ENCODE measurements at places on chromosomes 6 and 20.

DNA sequence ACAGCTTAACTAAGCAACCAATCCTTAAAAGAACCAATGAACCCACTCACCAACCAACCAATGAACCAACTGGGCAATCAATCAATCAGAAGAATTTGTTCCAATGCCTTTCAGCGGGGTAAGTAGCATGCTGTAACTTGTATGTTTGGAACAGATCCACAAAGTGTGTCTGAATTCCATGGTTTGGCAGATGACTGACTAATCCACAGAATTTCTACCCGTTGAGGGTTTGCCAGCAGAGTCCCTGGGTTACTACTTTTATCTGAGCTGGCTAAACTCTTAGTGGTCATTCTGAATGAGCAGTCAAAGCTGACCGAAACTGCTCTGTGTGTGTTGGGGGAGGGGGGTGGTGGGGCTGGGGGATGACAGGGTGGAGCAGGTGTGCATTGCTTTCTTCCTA is 125.0 kb upstream of the JAG1 start:
- no peak for DNase-seq

DNA sequence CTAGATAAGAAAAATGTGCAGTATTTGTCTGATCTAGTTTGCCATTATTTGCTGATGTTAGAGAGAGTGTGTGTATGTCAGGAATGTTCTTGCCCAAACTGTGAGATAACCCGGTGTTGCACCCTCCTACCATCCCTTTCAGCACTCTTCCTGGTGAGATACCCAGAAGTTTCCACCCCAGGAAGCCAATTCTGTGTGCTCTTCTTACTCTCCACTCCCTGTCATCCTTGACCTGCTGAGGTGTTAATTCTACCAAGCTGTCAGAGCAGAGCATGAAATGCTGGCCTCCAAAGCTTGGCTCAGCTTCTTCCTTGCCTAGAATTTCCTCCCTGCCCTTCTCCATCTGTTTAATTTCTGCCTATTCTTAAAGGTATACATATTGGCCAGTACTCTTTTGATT is 237.3 kb upstream of the CNR1 start:
- DNase-seq: no peak

DNA sequence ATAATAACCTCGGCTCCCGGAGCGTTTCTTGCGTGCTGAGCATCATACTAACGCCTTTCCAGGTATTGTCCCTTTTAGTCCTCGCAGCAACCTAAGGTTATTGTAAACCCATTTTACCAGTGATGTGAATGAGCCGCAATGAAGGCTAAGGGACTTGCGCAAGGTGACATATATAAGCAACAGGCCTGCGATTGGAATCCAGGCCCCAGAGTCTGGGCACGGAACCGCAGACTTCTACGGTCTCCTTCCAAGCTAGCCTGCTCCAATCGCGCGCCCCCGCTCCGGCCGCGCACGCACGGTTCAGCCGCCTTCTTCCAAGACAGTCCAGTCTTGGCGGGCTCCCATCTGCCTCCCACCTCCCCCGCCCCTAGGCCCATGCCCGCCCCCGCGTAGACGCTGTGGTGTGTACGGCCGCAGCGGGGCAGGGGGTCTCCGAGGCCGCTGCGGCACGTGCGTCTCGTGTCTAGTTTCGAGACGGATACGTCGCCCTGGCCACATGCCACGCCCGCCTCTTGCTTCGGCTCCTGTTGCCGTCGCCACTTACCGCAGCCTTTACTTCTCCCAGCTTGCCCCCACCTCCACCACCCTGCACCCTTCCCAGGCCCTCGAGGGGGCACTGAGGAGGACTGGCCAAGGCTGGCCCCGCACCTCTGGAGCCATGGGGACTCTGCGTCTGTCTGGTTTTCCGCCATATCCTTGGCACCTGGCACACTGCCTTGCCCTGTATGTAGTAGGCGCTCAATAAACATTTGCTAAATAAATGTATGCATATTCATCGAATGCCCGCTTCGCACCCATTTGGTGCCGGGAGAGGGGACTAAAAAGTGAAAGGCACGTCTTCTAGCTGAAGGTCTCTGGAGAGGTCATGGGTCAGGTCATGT is 855 bp upstream of the GFOD1 start:
- DNase-seq: no peak

DNA sequence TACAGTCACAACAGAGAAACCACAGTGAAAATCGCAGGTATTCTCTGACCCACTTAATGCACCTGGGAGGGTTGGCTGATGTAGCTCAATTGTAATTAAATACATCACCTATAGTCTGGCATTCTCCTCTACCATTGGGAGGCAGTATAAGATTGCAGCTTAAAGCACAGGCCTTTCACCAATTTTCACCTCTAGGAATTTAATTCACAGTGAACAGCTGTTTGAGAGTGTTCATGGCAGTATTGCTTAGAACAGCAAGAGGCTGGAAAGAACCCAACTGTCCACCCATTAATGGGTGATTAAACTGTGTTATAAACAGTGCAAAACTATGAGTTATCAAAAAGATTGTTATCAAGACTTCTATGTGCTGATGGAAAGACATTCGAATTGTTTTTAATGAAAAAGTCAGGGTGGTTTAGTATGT is 2.0 kb downstream of the EDEM2 start:
- DNase-seq: peak; percentile 1

DNA sequence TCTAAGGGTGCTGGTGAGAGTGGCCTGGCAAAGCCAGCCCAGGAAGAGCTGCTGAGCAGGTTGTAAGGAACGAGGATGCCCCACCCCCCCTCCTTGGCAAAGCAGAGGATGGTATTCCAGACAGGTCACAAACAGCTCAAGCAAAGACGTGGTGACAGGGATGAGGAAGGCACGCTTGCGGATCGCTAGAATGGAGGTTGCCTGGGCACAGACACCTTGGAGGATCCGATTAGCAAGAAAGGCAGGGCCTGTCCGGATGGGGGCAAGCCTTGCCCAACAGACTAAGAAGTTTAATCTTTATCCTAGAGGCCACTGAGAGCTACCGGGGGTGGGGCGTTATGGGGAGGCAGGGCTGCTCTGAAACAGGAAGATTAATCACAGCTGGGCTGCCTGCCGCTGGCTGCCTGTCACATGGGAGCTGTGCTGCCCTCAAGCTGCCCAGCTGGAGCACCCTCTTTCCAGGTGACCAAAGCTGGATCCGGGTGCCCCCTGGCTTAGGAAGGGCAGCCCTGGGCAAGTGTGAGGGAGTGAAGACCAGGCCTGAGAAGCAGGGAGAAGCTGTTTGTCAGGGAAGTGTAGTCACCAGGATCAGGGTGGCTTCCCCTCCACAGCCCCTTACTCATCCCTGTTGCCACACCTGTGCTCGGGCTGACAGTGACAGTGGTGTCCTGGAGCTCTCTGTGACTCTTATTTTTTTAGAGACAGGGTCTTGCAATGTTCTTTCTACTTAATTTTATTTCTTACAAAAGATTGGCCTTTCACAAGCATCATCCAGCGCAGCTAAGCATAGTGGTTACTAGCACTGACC is 9.1 kb upstream of the MAPK13 start:
- DNase-seq: peak; percentile 56

GRCh38 chr6:89298680-89299465 is 16.2 kb downstream of the GABRR2 start:
- no peak for DNase-seq

GRCh38 chr6:151661928-151662327 is 145.6 kb upstream of the ESR1 start:
- DNase-seq: no peak

- no peak for DNase-seq
These were observed 105.5 kb downstream of the DLL1 start for GRCh38 chr6:170185175-170185978.

GRCh38 chr6:56279331-56280080 is 32.1 kb upstream of the COL21A1 start:
- DNase-seq: no peak

- DNase-seq: no peak
These were observed 59.6 kb downstream of the TIAM2 start for GRCh38 chr6:155054491-155055250.

- DNase-seq: no peak
These were observed 8.0 kb downstream of the TRIM10 start for GRCh38 chr6:30152910-30153610.

GRCh38 chr6:21306546-21306945 is 287.0 kb upstream of the SOX4 start:
- no peak for DNase-seq

GRCh38 chr6:12058172-12058961 is 46.3 kb downstream of the HIVEP1 start:
- no peak for DNase-seq

DNA sequence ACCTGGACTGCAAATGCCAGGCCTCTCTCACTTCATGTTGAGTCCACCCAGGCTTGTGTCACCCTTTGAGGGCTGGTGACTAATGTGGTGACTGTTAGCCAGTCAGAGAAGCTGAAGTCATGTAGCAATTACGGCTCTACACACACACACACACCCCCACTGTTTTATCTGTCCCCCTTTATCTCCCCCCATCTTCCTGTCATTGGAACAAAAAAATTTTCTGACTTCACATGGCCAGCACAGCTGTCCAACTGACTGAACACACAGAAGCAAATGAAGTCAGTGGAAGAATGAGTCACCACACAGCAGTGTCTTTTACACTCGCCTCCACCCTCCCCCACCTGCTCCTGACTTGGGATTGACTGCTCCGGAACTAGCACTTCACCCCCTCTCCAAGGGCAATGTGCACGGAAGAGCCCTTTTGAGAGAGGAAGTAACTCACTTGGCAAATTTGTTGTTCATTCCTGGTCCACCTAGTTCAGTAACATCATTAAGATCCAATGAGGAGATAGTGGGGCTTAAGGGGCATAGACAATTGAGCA is 198.0 kb downstream of the RNF144B start:
- DNase-seq: no peak

- no peak for DNase-seq
These were observed 49.8 kb downstream of the CFAP61 start for GRCh38 chr20:20102163-20102562.

DNA sequence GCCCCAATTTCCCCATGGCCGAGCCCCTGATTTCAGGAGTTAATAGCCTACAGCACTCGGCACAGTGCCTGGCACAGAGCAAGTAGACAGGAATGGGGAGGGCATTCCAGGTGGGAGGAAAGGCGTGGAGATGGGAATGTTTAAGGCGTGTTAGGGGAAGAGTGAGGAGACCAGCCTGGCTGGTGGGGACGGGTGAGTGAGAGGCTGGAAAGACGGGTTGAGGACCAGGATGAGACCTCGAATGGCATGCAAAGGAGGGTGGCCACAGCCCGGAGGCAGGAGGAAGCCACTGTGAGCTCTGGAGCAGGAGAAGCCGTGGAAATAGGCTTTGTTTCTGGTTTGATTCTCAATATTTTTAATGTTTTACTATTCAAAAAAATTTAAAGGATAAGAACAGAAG is 49.5 kb downstream of the CEBPB start:
- DNase-seq: no peak

- no peak for DNase-seq
These were observed 7.0 kb upstream of the CDK19 start for GRCh38 chr6:110822249-110822648.

- DNase-seq: no peak
These were observed 157.5 kb downstream of the BMP7 start for GRCh38 chr20:57108742-57109570.

- no peak for DNase-seq
These were observed 1.2 kb upstream of the SLC24A3 start for GRCh38 chr20:19211252-19211651.

DNA sequence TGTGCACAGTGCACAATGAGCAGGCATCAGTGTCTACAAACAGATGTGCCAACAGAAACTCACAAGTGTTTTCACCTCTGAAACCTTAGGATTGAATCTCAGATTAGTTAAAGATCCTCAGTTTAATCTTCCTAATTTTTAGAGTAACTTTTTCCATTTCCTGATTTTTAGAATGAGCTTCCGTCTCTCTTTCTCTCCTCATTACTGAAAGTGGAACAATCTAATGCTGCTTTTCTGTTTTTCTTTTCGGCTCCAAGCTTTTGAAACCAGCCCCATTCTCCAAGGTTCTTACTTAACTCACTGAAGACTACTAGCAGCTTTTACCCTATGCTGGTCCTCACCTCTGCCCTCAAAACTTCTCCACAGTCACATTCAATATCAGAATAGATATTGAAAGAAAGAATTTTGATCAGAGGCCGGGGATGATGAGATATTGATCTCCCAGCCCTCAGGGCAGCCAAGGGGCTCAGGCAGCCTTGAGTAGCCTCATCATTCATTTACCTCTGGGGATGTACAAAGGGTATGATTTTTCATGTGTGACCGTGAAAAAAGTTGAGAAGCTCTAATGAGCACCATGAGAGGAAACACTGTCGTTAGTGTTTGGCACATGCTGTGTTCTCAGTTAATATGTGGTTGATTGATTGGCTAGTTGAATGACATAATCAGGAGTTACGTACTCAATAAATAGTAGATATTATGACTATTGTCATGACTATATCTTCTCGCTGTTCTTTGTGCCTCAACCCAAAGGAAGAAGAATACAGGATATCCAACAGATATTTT is 11.9 kb upstream of the STK38 start:
- DNase-seq: no peak

DNA sequence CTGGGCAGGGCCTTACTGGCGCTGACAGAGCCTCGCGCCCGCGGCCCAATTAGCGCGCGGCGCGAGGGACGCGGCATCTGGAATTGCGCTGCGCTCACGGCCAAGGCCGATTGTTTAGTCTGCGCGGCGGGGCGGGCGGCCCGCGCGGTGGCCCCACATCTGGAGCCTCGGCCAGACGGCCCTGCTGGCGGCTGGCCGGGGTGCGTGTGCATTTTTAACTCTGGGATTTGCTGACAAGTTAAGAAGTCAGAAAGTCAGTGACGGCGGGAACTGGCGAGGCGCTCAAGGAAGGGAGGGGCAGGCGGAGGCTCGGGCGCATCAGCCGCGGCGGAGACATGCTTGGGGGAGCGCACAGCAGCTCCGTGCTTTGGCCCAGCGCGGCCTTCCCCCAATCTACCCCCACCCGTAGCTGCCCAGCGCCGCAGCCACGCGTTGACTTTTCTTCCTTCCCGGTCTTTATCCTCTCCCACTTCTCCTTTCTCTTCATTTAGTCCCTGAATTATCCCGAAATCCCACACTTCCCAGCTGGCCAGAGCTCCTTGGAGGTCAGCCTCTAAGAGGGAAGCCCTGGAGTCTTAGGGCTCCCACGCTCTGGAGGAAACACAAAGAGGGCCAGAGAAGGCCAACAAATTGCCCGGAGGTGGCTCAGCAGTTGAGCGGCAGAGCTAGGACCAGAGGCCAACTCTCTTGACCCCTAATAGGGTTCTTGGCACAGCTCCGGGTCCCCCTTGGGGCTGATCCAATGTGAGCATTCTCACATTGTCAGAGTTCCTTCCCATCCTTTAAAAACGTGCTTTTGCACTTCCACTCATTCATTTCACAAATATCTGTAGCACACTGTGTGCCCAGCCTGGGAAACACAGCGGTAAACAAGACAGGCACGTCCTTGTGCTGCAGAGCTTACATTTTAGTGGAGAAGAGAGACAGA is 40.8 kb upstream of the FOXP4 start:
- DNase-seq: no peak

Measured in stimulated activated CD4-positive, alpha-beta T cell treated with anti-CD3 and anti-CD28 coated beads, TNF-alpha, amount 100 ng/mL, for 24 hours (primary cell).